IMR-90 (cell line): ENCODE measurements at places on chromosomes 5 and 9.

- H3K36me3 ChIP-seq = no peaks in the 10 kb centered on the region
- H3K4me1 ChIP-seq = no peaks in the 10 kb centered on the region
- no peak overlapping the region for H3K4me3 ChIP-seq
- no peak overlapping the region for H3K27ac ChIP-seq
Observed at GRCh38 chr5:147200004-147200403, 34.8 kb upstream of the STK32A start.

- no peaks in the 10 kb centered on the region for H3K36me3 ChIP-seq
- H3K4me3 ChIP-seq = no peak overlapping the region
- H3K4me1 ChIP-seq = no peaks in the 10 kb centered on the region
- H3K27ac ChIP-seq = no peak overlapping the region
- peak; percentile 21 for DNase-seq
Observed at GRCh38 chr9:35618854-35619799, 914 bp upstream of the CD72 start.

DNA sequence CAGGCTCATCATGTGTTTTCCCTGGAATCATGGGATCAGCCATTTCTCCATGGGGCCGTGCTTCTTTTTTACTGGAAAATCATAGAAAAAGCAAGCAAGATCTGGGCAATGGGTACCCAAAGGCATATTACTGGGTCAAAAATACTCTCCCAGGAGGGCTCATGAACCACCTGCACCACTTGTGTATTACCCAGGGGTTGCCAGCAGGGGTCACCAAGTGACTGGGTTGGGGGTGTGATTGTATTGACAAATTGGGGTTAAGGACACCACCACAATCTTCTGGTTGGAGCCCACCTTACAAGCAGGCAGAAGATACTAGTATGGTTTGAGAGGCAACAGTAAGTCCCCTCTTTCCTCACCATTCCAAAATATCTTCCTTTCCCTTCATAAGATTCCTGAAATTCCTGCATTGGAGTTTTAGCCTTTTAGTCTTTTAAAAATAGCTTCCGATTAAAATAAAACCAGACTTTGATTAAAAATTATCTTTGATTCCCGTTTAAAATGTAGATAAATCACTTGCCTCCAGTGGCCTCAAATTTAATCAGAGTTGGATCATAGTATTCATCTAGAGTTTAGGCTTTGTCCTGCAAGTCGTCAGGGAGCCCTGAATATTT lies 603.3 kb downstream of the KIF4B start:
- H3K27ac ChIP-seq = no peak overlapping the region
- no peaks in the 10 kb centered on the region for H3K27me3 ChIP-seq
- no peak overlapping the region for H3K4me3 ChIP-seq
- H3K4me1 ChIP-seq = no peaks in the 10 kb centered on the region
- no peak for DNase-seq
- no peaks in the 10 kb centered on the region for H3K36me3 ChIP-seq

- no peaks in the 10 kb centered on the region for H3K4me1 ChIP-seq
- H3K27me3 ChIP-seq = peaks cover 6% of the 10 kb centered on the region; the same call in 1 of the 2 replicates
- H3K27ac ChIP-seq = no peak overlapping the region
- no peak overlapping the region for H3K4me3 ChIP-seq
- DNase-seq = peak; percentile 42
Observed at GRCh38 chr5:69024241-69024651, 69.6 kb upstream of the SLC30A5 start.

GRCh38 chr9:70519912-70520724 lies 105.7 kb upstream of the KLF9 start:
- H3K27me3 ChIP-seq = no peaks in the 10 kb centered on the region
- H3K4me1 ChIP-seq = peaks cover 3% of the 10 kb centered on the region; the same call in 1 of the 2 replicates
- no peaks in the 10 kb centered on the region for H3K36me3 ChIP-seq
- DNase-seq = no peak
- H3K4me3 ChIP-seq = no peak overlapping the region
- H3K27ac ChIP-seq = no peak overlapping the region

DNA sequence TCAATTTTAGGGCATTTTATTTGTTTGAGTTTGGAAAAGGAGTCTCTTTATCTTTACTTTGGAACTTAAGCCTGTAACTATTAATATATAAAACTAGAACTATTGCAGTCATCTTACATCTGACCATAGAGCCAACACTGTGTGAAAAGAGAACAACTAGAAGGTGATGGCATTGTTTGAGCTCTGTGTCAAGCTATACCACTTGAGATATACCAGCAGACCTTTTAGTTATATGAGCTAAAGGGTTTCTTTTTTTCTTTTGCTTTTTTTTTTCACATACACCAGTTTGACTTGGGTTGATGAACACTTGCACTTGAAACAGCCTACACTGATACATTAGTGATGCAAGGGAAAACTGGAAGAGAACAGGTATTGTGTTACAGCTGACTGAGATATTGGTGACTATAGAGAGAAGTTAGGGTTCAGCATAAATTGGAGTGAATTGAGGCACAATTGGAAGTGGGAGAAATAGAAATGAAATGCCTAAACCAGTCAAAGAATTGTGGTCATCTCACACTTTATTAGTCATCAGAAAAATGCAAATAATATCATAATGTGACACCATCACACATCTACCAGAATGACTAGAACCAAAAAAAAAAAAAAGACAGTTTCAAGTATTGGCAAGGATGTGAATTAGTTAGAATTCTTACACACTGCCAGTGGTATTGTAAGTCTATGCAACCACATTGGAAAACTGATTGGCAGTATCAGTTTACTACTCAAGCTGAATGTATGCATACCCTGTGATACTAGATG lies 60.9 kb downstream of the ADRB2 start:
- DNase-seq = no peak
- no peaks in the 10 kb centered on the region for H3K36me3 ChIP-seq
- peaks cover 4% of the 10 kb centered on the region for H3K27me3 ChIP-seq
- no peak overlapping the region for H3K4me3 ChIP-seq

DNA sequence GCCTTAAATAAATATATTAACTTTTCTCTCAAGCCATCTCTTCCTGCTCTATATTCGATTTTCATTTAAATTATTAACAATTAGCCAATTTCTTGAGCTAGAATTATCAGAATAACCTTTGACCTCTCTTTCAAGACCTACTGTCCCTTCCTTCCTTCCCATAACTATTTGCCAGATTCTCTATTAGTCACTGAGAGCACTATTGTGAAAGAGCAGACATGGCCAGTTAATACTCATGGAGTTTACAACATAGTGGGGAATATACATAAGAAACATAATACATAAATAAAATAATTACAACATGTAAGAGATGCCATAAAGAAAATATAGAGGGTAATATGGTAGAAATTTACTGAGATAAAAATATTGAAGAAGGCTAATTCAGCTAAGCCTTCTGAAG lies 72.1 kb upstream of the CHD1 start:
- H3K36me3 ChIP-seq = no peaks in the 10 kb centered on the region
- H3K4me3 ChIP-seq = no peak overlapping the region
- no peaks in the 10 kb centered on the region for H3K27me3 ChIP-seq
- H3K4me1 ChIP-seq = no peaks in the 10 kb centered on the region
- no peak overlapping the region for H3K27ac ChIP-seq

DNA sequence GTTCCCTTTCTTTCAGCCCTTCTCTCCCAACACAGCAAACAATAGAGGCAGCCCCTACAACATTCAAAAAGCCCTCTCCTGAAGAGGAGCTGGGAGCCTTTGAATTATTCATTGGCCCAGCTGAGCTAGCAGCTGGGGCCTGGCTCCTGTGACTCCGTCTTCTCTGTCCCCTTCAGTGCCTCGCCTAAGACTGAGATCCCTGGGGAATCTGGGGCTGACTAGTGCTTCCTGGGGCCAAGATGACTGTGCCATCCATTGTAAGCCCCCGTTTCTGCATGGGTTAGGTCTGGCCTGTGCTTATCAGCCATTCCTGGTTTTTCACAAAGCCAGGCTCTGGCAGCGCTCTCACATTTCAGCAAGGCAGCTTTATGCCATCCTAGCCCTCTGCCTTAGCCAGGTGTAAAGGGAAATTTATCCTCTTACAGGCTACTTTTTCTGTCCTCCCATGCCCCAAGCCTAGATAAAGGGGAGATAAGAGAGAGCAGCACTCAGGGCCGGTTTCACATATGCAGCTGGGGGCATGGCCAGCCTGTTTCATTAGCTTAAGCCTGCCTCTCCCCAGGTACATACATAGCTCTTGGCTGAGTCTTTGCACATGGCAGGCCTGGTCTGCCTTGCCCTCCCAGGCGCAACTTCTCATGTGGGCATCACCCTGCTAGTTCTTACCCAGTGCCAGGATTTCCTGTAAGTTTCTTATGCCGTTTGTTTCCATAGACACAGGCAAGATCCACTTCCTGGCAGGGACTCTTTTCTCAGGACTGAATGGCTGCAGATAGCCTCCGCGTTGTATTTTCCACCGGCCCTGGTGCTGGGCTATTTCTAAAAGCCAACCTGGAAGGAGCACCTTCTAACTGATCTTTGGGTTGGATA lies 15.8 kb downstream of the PTPA start:
- H3K4me3 ChIP-seq = no peak overlapping the region
- no peaks in the 10 kb centered on the region for H3K4me1 ChIP-seq
- DNase-seq = no peak
- peaks cover 36% of the 10 kb centered on the region for H3K36me3 ChIP-seq
- H3K27ac ChIP-seq = no peak overlapping the region

DNA sequence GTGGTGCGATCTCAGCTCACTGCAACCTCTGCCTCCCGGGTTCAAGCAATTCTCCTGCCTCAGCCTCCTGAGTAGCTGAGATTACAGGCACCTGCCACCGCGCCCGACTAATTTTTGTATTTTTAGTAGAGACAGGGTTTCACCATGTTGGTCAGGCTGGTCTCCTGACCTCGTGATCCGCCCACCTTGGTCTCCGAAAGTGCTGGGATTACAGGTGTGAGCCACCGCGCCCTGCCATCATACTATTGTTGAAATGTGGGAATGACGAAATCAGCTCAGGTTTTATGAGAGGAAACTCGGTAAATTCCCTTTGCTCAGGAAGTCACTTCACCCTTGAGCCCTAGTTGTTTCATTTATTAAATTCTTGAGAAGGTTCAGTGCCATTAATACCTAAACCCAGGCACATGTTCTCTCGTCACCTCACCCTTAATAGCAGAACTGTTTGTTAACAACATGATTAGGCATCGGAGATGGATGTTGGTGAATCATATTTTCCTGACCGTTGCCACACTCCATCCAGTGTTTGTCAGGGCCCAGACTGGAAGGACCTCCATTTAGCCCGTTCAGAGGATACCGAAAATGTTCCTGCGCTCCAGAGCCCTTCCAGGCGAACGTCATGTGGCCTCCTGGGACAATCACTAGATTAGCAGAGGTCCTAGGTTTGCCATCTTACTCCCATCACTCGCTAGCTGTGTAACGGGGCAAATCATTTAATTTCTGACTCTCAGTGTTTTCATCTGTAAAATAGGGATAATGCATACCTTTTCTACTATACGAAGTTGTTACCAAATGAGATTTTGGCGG lies 20.0 kb upstream of the CREBRF start:
- no peak overlapping the region for H3K4me3 ChIP-seq
- peaks cover 9% of the 10 kb centered on the region for H3K4me1 ChIP-seq
- no peak for DNase-seq
- peak overlapping the region; percentile 73; the same call in 1 of the 2 replicates for H3K27ac ChIP-seq
- peaks cover 17% of the 10 kb centered on the region for H3K36me3 ChIP-seq

- H3K4me3 ChIP-seq = no peak overlapping the region
- H3K27me3 ChIP-seq = no peaks in the 10 kb centered on the region
- H3K4me1 ChIP-seq = no peaks in the 10 kb centered on the region
- no peak for DNase-seq
- H3K36me3 ChIP-seq = no peaks in the 10 kb centered on the region
- H3K27ac ChIP-seq = no peak overlapping the region
Observed at GRCh38 chr5:151912360-151912759, 12.3 kb downstream of the GLRA1 start.

DNA sequence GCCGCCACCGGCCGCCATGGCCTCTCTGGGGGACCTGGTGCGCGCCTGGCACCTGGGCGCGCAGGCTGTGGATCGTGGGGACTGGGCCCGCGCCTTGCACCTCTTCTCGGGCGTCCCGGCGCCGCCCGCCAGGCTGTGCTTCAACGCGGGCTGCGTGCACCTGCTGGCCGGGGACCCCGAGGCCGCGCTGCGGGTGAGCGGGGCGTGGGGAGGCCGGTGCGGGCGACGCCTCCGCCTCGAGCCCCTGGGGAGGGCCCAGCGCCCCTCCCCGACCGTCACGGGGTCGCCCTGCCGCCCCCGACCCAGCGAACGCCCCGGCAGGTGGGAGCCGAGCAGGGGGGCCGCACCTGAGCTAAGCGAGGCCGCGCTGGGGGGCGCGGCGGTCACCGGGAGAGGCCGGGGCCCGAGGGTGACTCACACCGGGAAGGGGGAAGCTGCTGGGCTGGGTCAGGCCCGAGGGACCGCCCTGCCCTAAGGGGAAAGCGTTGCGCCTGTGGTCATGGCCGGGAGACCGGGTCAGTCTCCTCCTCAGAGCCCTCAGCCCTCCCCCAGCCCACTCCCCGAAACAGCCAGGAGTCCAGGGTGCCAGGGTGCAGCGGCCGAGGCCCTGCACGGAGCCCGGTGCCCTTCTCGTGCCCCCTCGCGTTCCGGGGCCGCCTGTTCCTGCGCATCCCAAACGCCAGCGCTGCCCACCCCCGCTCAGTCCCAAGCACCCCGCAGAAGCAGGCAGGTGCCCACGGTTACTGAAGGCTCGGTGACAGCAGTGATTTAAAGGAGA lies 510 bp downstream of the NOXA1 start:
- no peak for DNase-seq
- H3K27ac ChIP-seq = no peak overlapping the region
- no peaks in the 10 kb centered on the region for H3K36me3 ChIP-seq

DNA sequence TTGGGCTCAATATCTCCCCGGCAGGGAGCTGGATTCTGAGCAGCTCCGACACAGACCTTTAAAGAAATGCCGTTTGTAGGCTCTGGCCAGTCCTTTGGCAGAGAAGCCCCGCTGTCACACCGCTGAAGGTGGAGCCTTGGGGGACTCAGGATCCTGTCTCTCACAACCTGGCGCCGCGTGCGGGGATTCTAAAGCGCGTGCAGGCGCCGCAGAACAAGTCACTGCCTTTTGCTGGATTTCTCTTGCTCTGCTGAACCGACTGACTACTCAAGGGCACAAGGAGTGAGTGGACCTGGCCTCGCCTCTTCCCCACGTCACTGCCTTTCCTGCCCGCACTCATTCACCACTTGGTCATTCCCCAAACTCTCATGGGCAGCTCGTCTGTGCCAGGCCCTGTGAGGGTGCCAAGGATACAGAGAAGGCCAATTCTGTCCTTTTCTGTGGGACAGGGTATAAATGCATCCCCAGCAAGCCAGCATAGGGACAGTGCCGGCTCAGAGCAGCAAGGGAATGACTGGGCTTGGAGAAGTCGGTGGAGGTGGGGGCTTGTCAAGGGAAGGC lies 69.3 kb downstream of the CRB2 start:
- no peak overlapping the region for H3K4me3 ChIP-seq
- no peaks in the 10 kb centered on the region for H3K27me3 ChIP-seq
- H3K4me1 ChIP-seq = no peaks in the 10 kb centered on the region

DNA sequence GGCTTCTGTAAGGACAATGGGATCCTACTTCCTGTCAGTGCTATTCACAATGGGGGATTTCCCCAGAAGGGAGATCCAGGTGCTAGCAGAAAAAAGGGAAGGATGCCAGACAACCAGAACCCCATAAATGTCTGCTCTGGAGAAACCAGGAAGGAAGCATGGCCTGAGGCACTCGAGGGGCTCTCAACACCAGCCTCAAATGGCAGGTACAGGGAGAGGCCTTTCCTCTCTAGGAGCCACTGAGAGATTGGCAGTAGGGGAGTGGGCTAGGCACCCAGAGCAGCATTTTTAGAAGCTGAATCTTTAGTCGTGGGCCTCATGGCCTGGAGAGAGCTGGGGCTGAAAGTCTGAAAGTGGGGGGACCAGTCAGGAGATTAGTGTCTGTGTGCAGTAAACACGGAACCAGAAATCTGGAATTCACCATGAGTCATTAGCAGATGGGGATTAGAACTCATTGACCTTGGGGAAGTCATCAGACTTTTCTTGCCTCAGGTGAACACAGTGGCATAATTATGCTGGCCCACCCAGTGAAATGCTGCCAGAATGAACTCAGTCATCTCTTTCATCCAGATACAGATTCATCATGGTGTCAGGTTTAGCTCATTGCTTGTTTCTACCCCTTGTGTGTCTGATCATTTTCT lies 28.3 kb downstream of the ARHGEF28 start:
- H3K4me1 ChIP-seq = peaks cover 8% of the 10 kb centered on the region; the same call in 1 of the 2 replicates
- H3K36me3 ChIP-seq = no peaks in the 10 kb centered on the region
- no peaks in the 10 kb centered on the region for H3K27me3 ChIP-seq
- DNase-seq = peak; percentile 69
